ENCODE measurements at places on chromosomes 11 and 22.

- no peak for DNase-seq
Measured at GRCh38 chr11:5700421-5701054, 10.9 kb downstream of the TRIM22 start.

DNA sequence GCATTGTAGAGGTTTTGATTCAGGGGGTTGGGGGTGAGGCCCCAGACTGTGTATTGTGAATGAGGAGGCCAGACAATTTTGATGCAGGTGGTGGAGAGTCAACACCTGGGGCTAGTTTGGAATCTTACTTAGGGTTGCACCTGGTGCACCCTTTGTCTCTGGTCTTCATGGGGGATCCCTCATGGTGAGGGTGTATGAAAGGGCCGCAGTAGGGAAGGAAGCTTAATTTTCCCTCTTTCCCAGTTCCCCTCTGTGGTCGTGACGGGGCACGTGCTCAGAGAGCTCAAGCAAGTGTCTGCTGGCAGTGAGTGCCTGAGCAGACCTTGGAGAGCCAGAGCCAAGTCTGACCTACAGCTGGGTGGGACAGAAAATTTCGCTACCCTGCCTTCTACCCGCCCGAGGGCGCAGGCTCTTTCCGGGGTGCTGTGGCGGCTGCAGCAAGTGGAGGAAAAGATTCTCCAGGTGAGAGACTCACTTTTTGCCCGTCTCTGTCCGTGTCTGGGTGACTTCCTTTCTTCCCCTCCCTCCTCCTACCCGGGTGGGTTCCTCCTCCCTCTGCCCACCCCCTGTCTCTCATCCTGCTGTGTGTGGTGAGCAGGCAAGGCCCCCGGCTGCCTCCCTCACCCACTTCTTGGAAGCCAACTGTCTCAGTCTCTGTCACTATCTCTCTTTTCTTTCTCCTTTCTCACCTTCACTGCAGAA lies 131.7 kb downstream of the MICAL2 start:
- peak; percentile 92 for DNase-seq

DNA sequence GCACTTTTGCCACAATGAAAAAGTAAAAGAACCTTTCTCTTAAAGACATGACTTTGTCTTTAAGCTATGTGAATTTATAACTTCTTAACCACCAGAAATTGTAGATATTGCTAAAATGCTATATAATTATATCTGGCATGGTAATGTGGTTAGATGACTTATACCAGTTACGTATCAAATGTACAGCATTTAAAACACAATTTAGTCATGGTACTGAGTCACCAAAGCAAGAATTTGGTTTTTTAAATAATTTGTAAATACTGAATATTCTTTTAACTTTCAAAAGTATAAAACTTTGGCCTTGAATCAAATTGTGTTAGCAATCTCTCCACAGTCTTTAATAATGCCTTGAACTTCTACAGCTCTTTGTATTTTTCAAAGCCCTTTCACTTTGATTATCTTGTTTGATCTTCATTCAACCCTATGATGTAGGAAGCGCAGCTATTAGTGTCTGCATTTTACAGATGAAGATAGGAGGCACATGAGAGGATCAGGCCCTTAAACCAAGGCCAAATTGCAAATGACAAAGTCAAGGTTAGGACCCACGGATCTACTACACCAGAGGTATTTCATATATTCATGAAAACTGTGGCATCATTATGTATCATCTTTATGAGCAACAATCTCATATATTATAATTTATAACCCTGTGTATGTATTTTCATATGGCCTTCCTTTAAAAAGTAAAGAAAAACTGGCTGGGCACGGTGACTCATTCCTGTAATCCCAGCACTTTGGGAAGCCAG lies 4.4 kb upstream of the SYTL2 start:
- DNase-seq = no peak

- DNase-seq = no peak
Measured at GRCh38 chr22:19244600-19245352, 46.7 kb downstream of the CLTCL1 start.

DNA sequence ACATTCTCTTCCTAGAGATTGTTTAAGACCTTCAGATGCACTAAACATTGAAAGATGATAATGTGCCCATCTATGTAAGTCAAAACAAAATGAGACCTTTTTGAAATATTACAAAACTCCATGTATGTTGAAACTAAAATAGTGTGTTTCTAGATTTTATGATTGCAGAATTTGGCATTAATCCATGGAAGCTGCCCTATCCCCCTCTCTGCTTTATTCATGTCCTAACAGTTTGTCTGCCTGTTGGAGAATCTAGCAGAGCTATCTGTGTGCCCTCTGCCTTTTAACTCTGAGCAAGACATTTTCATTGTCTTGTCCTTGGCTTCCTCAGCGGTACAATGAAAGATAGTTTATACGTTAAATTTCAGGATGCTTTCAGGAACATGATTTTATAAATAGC lies 105.5 kb downstream of the FAT3 start:
- DNase-seq = no peak

GRCh38 chr11:129595038-129595962 lies 219.7 kb downstream of the BARX2 start:
- no peak for DNase-seq

DNA sequence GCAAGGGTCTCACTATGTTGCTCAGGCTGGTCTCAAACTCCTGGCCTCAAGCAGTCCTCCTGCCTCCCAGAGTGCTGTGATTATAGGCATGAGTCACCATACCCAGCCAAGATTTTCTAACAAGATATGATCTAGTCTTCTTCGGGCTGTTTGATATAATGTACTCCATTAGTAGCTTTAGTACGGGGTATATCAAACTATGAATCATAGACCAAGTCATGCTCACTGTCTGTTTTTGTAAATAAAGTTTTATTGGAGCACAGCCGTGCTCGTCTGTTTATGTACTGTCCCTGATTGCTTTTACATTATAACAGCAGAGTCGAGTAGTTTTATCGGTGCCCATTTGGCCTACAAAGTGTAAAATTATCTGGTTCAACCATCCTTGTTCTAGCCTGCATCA lies 43.9 kb upstream of the GRIK4 start:
- no peak for DNase-seq

DNA sequence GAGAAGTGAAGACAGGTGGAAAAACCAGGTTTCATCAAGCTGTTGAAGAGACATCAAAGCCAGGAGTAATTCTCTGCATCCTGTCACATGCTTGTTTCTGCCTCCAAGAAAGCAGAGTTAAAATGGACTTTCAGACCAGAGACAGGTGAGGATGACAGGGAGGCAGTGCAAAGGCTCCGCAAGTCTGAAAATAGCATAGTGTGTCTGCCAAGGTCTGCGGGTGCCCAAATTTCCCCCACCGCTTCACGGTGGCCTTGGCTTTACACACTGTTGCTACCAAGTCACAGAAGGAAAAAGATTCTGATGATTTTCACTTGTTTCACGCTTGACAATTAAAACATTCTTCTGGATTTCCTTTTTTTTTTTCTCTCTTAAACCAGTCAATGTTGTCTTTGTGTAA lies 44.2 kb downstream of the SNX19 start:
- DNase-seq = no peak

GRCh38 chr22:36775586-36775963 lies 344 bp downstream of the IFT27 start:
- peak; percentile 13 for DNase-seq

GRCh38 chr11:68189082-68189481 lies 24.0 kb downstream of the KMT5B start:
- no peak for DNase-seq

Measured in NCI-H345 (cell line).